ENCODE measurements at places on chromosomes 7 and 10.
A peak's percentile ranks its signal among the peaks of the same experiment; 100 is the strongest.

DNA sequence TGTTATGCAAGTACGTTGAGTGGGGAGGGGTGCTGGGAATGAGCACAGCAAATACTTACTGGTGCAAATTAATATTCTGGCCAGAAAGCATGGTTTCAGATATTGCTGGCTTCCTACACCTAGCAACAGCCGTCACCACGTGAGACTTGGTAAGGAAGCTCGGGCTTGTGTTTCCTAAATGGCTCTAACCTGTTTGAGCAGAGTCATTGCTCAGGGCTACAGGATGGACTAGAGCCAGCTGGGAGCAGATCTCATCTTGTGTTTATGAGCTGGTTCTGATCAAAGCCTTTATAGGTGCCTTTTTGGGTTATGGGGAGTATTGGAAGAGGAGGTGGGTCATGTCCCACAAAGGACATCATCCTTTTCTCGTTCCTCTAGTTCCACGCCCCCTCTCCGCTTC lies 200.3 kb downstream of the BUB3 start:
- no peak for DNase-seq

- no peak for DNase-seq
These were observed 101.0 kb upstream of the DNAAF5 start for GRCh38 chr7:625376-625971.

- no peak for DNase-seq
These were observed 441.9 kb upstream of the NPVF start for GRCh38 chr7:25669961-25670841.

- no peak for DNase-seq
These were observed 53.9 kb downstream of the CHST15 start for GRCh38 chr10:124039483-124040013.

- no peak for DNase-seq
These were observed 227.8 kb downstream of the ARHGAP21 start for GRCh38 chr10:24495666-24496460.

DNA sequence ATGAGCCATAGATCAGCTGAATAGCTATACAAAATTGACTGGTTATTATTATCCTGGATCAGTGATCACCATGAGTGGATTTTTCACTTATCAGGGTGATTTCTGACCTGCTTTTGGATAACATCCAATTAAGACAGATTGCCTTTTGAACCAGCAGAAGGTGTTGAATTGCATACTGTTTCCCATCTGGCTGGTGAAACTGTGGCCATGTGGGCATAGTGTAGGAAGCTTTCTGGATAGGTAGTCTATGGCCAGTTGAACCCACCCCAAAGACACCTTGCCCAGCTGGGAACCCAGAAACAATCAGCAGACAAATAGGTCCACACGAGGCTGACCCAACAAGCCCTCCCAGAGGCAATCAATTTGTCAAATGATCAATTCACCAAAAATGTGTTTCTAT lies 29.3 kb downstream of the DNAJC12 start:
- DNase-seq, result no peak

GRCh38 chr10:128898133-128898915 lies 568.7 kb upstream of the MGMT start:
- DNase-seq, result no peak

GRCh38 chr7:108629651-108630400 lies 60.2 kb downstream of the DNAJB9 start:
- peak; percentile 13 for DNase-seq

DNA sequence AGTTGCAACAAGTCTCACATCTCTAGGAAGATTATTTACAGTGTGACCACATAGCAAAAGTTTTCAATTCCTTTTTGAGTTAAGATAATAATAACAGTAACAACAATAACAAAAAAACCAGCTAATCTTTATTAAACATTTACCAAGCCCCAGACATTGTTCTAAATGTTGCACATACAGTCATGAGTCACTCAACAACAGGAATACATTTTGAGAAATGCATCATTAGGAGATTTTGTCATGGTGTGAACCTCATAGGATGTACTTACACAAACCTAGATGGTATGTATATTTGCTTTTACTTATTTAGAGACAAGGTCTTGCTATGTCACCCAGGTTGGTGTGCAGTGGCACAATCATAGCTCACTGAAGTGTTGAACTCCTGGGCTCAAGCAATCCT lies 52.0 kb downstream of the SPAM1 start:
- DNase-seq, result no peak
